LNCaP clone FGC (cell line): ENCODE measurements at places on chromosomes 3 and 15.

DNA sequence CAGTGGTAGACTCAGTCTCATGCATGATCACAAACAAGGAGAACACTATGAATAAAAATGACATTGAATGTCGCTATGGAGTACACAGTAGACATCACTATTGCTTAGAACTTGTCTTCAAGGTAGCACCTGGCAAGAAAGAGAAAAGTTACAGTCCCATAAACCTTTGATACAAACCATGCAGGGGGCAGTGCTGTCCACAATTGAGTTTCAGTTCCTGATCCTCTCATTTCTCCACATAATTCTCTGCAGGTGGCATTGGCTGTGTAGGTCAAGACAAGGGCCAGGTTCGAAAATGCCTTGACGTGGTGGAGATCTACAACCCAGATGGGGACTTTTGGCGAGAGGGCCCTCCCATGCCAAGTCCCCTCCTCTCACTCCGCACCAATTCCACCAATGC is 47.9 kb downstream of the KBTBD12 start:
- DNase-seq = no peak

- DNase-seq = no peak
Measured at GRCh38 chr3:120349855-120350125, 636 bp upstream of the LRRC58 start.

DNA sequence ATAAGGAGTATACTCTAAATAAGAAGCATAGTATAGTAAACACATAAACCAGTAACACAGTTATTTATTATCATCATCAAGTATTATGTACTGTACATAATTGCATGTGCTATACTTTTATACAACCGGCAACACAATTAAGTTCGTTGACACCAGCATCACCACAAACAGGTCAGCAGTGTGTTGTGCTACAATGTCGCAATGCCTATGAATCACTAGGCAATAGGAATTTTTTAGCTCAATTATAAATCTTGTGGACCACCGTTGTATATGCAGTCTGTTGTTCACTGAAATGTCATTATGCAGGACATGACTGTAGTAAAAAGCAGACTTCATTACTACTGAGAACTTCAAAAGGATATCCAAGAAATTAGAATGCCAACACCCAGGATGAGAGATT is 177.0 kb downstream of the PDCD6IP start:
- no peak for DNase-seq

- DNase-seq = no peak
Measured at GRCh38 chr15:71330638-71331162, 215.4 kb downstream of the THSD4 start.
